Peyer's patch (tissue), 4 donors: ENCODE measurements at places on chromosomes 5 and 9.

GRCh38 chr5:29899583-29899982 lies 1293.9 kb upstream of the CDH6 start:
- DNase-seq: no peak

- DNase-seq: no peak
These were observed 34.9 kb downstream of the APBA1 start for GRCh38 chr9:69637193-69637816.

GRCh38 chr5:149001162-149001561 lies 61.7 kb downstream of the SH3TC2 start:
- DNase-seq: no peak

DNA sequence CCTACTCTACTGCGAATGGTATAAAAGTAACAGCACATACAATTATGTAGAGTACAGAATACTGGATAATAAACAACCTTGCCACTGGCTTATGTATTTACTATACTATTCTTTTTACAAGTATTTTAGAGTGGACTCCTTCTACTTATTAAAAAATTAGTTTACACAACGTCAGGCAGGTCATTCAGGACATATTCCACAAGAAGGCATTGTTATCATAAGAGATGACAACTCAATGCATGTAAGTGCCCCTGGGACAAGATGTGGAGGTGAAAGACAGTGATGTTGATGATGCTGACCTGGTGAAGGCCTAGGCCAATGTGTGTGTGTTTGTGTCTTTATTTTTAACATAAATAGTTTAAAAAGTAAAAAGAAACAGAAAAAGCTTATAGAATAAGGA lies 421.7 kb downstream of the CDH12 start:
- DNase-seq: no peak
